Activated T-helper 1 cell treated with Interleukin-2 at 50 U/mL for 16 hours (primary cell): ENCODE measurements at places on chromosomes 13 and 19.

- no peak for DNase-seq
These were observed 238.0 kb downstream of the PCDH9 start for GRCh38 chr13:66992183-66992582.

GRCh38 chr19:18701250-18701608 lies 17.7 kb downstream of the CRTC1 start:
- no peak for DNase-seq

DNA sequence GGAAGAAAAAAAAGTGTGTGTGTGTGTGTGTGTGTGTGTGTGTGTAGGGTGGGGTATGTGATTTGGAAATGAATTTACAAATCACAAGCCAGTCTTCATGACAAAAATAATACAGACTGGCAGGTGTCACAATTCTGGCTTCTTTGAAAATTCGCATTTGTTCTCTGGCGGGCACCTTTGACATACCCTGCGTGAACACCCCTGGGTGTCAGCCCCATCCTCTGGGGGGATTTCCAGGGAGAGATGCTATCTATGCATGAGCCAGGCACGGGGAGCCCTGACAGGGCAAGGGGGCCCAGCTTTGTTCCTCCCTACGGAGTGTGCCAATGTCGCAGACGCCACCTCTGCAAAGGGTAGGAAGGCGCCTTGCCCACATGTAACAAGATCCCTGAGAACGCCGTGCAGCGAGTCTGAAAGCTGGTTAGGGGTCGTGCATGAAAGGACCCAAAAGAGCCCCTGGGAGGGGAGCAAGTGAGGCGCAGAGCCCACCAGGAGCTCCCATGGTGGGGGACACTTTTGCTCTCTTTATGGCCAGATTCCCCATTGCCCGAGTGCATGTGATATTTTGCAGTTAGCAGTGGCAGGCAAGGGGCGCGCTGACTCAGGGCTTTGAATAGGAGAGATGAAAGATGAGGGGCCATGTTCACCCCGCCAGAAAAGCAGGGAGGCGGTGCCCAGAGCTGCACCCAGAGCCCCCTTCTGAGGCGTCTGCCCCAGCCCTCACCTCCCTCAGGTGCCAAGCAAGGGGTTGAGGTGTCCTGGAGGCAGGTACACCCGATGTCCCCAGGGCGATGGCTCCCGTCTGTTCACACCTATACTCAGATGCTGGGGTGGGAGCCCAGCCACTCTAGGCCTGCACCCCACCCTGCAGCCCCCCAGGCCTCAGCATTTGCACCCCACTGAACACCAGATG lies 45.3 kb downstream of the KLF2 start:
- peak; percentile 54 for DNase-seq

DNA sequence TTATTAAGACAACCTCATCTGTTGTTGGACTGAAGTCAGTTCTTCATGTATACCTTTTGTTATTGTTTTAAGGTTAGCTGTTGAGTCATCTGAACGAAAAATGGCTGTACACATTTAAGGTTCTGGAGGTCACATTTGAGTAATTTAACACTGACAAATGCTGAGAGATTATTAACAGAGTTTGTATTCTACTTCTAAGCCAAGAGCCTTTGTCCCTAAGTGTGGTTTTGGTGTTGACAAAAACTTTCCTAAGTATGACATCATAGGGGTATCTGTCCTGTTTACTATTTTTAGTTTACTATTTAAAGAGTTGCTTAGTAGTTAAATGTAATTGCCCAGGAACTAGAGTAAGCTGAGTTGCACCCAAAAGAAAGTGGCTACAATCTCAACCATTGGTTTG lies 71.9 kb downstream of the CDK8 start:
- no peak for DNase-seq

- DNase-seq, result peak; percentile 71
These were observed 11.7 kb upstream of the ADGRE5 start for GRCh38 chr19:14369399-14370168.

DNA sequence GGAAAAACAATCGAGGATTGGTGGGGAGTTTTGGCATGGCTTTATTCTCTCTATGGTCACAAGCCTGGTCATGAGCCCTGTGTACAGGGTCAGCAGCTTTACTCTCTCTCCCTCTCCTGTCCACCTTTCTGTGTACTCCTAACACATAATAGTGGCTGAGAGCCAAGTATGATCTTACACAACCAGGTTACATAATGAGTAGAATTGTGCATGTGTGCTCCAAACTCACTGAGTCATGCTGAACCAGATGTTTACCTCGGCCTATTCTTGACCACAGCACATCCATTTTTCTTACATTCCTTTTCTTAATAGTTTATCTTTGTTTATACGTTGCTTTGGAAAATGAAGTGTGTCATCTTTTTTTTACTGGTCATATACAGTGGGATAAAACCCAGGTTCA lies 53.1 kb downstream of the ZNF254 start:
- DNase-seq, result no peak

GRCh38 chr19:2519482-2519881 lies 43.6 kb downstream of the GADD45B start:
- DNase-seq, result no peak

DNA sequence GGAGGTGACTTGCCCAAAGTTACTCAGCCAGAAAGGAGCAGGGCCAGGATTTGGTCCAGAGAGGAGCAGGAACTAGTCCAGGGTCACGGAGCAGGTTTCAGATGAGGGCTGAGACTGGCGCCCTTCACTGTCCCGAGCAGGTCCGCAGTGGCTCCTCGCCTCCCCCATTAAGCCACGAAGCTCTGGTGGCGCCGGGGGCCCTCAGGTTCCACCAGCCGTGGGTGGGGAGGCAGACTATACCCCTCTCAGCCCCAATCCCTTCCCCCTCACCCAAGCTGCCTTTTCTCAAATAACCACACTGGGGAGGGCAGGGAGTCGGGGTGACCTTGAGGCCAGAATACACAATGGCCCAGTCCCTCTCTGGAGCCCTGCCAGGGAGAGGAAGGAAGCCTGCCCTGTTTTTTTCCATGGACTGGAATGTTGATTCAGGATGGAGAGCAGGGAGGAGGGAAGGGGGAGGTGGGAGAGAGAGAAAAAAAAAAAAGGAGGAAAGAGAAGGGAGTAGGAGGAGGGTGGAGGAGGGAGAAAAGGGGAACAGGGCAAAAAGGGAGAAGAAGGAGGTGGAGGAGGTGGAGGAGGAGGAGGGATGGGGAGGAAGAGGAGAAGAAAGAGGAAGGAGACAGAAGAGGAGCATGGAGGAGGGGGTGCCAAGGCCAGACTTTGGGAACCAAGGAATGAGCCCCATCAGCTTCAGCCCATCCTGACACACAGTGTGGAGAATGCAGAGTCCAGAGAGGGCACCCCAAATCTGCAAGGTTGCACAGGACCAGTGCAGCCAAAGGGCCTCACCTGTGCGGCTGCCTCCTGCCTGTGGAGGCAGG lies 19.7 kb downstream of the CEACAM16 start:
- DNase-seq, result no peak

- DNase-seq, result no peak
These were observed at the start of gene FFAR1 for GRCh38 chr19:35347171-35347929. TSS of gene FFAR1 (plus strand) at chr19:35347902. CDS start at chr19:35351552, 3,650 bp downstream.

GRCh38 chr13:53847502-53847901 lies 818.9 kb downstream of the OLFM4 start:
- no peak for DNase-seq

- no peak for DNase-seq
These were observed 14.9 kb upstream of the IL4I1 start for GRCh38 chr19:49911381-49912145.

GRCh38 chr13:42899266-42899665 lies 92.8 kb downstream of the EPSTI1 start:
- DNase-seq, result no peak

GRCh38 chr19:1901940-1902404 lies 3.2 kb upstream of the ADAT3 start:
- no peak for DNase-seq

GRCh38 chr19:13989487-13989886 lies 16.6 kb downstream of the RFX1 start:
- DNase-seq, result no peak

DNA sequence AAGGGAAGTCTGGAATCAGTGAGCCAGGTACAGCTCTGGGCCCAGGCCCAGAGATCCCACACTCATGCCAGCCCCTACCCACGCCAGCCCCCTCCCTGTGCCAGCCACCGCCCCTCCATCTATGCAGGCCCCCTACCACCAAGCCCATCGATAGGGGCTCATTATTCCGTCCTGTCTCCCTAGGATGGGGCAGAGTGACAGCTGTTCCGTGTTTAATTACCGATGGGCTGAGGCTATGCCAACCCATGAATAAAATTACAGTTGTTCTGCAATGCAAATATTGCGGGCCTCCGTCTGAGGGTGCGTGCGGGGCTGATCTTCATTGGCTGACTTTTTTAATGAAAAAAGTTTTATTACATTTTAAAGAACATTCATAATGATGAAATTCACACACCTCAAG lies 35.6 kb upstream of the PEPD start:
- no peak for DNase-seq
